NCI-H526 (cell line): ENCODE measurements at places on chromosomes 13 and 19.

- no peak for DNase-seq
Observed at GRCh38 chr19:31749231-31749630, 400.0 kb upstream of the TSHZ3 start.

DNA sequence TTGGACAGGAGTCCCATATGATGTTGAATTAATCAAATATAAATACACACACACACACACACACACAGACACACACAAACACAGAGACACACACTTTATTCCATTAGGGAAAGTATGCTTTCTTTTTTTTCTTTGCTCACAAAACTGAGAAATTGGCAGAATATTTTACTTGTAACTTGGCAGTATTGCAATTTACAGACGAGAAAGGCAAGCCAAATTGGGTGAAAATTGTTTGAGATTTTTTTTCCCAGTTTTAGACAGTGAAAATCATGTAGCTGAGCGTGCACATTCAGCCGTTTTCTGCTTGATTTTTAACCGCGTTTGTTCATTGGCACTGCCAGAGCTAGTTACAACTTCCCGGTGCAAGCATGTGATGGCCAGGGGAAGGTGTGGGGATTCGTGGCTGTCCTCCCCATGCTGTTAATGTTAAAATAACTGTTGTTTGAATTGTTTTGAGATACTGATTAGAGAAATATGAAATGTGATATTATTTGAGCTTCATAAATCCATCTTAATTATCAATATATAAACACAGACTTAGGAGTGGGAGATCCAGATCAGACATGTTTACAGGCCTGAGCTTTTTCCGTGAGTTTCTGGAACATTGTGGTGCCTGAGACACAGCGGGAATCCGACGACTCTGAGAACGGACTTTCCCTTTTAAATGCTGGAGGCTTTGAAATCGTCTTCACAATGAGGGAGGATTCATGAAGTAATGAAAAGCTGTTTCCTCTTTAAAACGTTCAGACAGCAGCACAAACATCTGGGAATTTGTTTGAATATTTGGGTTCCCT lies 125.5 kb downstream of the KCNRG start:
- DNase-seq, result no peak

- no peak for DNase-seq
Observed at GRCh38 chr13:75467040-75467728, 14.8 kb downstream of the TBC1D4 start.

GRCh38 chr13:42905579-42905978 lies 86.5 kb downstream of the EPSTI1 start:
- DNase-seq, result peak; percentile 79

- DNase-seq, result peak; percentile 58
Observed at GRCh38 chr19:16446108-16446723, 25.6 kb downstream of the EPS15L1 start.
